ENCODE measurements at places on chromosomes 3 and 15.

DNA sequence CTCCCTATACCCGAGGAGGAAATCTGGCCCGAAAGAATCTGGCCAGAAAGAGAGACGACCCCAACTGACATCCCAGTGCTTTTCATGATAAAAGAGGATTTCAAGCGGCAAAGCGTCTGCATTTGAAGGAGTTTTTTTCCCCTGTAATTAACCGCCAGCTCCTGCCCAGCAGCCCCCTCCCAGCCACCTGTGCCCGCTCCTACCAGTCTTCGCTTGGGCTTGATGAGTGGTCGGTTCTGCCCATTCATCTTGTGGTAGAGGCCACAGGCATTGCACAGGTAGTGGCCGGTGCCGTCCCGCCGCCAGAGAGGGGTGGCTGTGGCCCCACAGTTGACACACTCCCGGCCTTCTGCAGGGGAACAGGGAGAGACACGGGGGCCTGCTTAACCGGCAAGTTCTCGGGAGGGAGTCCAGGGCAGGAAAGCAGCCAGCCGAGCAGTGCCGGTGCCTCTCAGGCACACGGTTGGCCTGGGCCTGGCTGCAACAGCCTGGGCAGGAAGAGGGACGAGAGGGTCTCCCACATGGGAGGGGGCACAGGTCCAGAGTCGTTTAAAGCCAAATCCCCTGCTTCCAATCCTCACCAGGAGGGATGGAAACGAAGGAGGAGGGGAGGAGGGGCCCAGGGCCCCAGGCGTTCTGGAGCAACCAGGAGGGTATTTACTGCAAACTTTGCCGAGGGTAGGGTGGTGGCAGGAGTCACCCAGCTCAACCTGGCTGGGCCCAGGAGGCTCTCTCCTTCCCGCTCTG is 9.2 kb downstream of the GATA2 start:
- DNase-seq = no peak

DNA sequence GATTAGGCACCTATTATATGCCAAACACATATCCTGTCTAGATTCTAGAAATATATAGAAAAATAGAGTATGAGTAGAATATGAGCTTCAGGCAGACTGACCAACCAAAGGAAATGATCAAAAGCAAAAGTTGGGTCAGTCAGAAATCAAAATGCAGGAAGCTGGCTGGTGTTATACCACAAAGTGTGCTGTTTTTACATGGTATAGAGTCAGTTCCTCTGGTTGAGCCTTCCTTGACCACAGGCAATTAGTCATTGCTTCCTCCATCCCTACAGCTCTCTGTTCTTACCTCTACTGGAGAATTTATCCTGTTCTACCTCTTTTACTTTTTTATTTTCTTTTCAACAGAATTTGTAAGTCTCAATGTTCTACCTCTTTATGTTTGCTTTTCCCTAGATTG is 149.8 kb downstream of the TMCO5A start:
- DNase-seq = peak; percentile 46

DNA sequence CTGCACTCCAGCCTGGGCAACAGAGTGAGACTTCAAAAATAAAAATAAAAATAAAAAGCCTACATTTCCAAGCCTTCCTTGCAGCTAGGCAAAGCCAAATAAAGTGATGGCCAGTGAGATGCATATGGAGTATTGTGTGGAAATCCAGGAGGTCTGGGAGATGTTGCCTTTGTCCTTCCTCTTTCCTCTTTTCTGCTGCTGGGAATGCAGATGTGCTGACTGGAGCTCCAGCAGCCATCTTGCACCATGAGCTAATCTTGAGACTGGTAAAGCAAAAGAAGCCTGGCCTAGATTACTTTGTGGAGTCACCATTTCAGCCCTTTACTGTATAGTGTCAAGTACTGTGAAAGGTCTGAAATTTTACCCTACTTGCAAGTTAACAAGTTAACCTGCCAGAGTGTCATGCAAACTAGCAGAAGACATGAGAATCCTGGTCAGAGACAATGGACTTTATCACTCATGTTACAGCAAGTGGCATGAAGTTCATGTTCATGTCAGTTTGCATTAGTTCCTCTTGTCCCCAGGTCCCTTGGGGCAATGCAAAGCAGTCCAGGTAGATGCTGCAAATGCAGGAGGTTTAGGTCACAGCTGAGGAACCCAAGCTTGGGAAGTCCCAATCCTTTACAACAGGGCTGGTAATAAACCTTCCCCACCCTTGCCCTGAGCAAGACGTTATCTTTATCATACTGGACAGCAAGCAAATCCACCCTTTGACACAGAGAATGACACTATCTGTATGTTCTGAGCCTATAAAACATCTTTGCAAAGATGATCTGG is 103.1 kb downstream of the TLE3 start:
- DNase-seq = no peak

- no peak for DNase-seq
These were observed 145.3 kb downstream of the FOXP1 start for GRCh38 chr3:71438071-71438685.

DNA sequence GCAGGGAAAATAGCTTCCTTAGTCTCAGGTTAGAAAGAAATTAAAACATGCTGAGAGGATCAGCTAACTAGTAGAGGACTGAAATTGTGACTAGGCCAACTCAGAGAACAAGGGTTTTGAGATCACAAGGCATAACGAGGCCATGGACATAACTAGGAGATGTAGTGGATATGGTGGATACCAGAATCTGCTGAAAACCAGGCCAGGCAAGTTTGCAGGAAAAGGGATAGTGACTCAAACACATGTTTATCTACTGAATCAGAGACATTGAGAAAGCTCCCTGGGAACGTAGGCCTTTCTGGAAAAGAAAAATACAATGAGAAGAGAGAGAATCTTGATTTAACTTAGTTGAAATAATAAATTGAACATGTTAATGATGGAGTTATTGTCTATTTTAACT is 326.5 kb upstream of the GBE1 start:
- peak; percentile 64 for DNase-seq

- peak; percentile 88 for DNase-seq
These were observed 19.5 kb downstream of the COPS2 start for GRCh38 chr15:49135911-49136310.

DNA sequence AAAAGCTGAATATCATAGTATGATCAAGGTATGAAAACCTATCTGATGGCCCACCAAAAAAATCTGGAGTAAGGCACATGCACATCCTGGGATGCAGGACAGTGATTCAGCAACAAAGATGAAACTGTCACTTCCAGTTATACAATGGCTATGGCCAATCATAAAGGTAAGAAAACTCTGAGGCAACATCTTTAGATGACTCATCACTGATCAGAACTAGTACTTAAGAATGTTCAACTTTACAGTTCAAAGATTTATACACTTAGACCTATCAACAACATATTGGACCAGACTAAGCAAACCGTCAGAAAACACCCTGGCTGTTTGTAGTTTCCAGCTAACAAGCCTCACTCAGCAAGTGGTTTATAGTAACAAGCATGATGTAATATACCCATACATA is 21.3 kb upstream of the PLCH1 start:
- no peak for DNase-seq

DNA sequence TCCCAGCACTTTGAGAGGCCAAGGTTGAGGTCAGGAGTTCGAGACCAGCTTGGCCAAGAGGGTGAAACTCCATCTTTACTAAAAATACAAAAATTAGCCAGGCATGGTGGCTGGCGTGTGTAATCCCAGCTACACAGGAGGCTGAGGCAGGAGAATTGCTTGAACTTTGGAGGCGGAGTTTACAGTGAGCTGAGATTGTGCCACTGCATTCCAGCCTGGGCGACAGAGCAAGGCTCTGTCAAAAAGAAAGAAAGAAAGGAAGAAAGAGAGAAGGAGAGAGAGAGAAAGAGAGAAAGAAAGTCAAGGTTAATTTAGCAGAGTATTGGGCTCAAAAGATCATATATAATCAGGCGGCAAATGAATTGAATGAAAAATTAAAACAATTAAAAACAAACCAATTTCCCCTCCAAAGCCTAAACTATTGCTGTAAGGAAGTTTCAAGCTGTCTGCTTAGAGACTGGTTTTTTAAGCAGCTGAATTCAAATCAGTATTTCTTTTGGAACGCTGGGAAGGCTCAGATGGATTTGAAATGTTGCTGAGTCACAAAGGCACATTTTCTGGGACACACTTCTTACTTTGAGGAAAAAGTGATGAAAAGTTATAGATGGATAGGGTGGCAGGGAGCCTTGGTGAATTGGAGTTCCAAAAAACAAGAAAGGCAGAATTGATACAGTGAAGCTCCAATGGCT is 81.3 kb upstream of the BHLHE40 start:
- no peak for DNase-seq

GRCh38 chr15:100623301-100623700 is 20.9 kb downstream of the ASB7 start:
- DNase-seq = peak; percentile 43

GRCh38 chr3:63467392-63467791 is 185.1 kb upstream of the SNTN start:
- DNase-seq = no peak

DNA sequence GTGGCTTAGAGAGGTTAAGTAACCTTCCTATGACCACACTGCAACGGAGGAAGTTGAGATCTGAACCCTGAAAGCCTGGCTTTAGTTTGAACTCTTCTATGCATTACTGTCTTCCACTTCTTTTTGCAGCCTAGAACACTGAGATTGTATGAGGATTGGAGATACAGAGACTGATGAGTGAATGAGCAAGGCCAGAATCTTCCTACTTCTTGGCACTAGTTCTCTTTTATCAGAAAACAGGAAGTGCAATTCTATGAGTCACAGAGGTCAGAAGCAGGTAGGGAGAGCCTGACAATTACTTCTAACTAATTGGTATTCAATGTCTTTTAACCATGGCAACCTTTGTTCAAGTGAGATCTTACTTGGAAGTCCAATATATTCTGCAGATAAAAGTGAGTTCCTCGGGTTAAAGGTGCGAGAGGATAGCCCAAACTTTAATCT is 219.0 kb downstream of the SHQ1 start:
- DNase-seq = no peak

DNA sequence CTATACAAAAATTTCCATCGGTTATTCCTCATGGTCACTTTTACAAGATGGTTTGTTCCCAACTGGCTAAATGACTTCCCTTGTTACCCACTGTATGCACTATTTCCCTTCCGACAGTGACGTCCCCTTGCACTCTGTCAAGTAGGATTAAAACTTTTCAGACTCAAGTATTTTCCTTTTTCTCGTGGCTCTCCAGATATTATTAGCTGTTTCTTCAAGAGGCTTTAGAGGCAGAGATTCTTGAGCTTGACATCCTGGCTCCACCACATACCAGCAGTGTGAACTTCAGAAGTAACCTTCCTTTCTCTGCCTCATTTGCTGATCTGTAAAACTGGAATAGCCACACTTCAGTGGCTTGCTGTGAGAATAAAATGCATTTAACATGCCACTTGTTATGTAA is 14.0 kb downstream of the CSNK1G1 start:
- no peak for DNase-seq

DNA sequence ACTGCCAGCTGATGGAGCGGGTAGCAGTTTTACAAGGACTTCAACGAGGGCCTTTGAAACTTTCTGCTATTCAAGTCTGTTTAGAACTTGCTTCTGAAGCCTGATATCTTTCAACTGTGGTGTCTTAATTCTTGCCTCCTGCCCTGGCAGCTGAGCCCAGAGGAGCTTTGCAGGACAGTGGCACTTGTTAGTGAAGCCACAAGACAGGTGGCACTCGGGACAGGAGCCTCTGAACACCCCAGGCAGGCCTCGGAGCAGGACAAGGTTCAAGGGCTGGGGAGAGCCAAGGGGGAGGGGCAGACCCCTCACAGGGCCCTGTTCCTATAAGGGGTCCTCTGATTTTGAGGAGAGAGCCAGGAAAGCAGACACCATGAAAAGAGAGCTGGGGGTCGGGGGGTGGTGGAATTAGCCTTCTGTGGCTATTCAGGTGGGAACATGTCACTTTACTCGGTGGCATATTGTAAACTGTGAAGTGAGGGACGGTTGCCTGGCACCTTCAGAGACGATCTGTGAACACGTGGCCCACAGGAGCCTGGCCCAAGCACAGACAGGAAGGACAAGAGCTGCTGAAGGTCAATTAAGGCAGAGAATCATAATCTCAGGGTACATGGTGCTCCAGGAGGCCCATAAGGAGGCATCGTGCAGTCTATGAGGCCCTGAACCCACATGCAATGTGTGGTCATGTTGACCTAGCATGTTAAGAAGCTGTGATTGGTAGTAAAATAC is 30.1 kb upstream of the KY start:
- DNase-seq = no peak

DNA sequence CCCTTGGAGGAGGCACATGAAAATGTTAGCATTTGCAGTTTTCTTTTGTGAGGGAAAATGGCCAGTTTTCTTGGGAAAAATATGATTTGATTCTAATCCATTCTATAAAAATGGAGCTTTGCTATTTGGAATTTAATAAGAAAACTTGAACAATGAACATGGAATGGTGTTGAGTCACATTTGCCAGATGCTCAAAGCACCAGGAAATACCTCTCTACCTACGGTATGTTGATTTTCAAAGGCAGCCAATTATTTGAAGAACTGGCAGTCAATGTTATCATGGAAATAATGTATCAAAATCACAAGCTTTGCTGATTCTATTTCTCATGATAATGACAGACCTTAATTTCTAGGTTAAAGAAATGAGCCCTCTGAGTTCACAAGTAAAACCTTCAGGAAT is 14.9 kb downstream of the NME9 start:
- DNase-seq = peak; percentile 23

DNA sequence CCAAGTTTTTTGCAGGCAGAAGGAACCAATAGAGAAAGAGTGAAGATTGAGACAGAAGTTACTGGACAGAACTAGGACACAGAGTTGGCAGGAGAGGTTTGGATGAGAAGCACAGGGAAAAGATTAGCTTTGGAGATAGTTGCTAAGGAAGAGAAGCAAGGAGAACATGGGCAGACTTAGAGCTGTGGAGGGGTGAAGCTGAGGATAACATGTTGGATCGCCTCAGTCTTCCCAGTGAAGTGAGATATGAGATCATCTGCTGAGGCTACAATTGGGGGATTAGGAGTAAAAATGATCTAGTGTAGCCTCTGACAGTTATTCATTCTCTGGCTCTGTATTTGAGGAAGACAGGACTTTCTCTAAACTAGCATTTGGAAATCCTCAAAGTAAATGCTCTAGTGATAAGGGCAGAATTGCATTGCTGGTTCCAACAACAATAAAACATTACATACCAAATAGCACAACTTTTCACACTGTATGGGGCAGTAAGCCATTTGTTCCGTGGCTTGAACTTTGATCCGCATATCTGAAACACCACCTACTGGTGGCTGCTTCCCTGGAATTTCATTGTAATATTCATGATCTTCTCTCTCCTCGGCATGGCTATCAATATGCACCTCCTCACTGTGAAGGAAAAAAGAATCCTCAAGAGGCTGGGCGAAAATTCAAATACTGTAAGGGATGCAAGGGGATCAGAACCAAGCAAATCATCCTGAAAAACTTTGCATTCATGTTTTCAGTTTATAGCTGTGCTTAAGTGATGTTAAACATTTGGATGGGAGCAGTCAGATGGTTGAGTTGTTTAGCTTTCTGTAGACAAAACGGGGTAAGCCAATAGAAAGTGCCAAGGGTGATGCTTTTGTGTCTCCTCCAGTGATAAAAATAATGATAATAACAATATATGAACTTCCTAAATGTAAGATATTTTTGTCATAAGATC is 22.2 kb upstream of the EID1 start:
- peak; percentile 63 for DNase-seq

All from EL (cell line).